Suppressor macrophage treated with lipopolysaccharide for 1 hour (primary cell): ENCODE measurements at places on chromosomes 2 and 18.

- no peak for DNase-seq
These were observed 425 bp upstream of the SALL3 start for GRCh38 chr18:78979056-78979729.

GRCh38 chr2:217941886-217942728, 60.7 kb downstream of the TNS1 start:
- DNase-seq = no peak

DNA sequence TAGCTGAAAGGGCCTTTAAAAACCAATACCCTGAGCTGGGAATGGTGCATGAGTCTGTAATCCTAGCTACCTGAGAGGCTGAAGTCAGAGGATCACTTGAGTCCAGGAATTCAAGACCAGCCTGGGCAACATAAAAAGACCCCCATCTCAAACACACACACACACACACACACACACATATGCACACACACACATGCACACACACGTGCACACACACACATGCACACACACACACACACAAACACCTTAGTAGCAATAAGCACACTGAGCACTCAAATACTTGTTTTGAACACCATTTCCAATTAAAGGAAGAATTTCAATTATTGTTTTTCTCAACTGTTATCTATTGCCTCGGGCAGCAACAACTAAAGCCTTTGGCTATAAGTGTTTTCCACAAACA, 25.6 kb upstream of the UBE2F start:
- no peak for DNase-seq

GRCh38 chr2:200259577-200259957, 46.9 kb upstream of the SPATS2L start:
- no peak for DNase-seq

DNA sequence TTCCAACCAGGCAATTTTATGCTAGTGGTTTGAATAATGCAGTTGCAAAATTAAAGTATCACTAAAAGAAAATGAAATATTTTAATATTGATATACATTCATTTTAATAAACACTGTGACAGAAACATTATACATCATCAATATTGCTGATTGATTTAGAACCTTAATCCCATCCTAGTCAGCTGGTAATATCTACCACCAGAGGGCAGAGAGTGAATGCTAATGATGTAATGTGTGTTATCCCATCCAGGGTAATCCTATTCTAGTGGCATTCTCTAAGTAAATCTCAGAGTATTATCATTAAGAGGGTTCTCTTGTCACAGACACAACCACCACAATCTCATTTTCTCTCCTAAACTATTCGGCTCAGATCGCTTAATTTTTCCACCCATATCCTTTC, 477.4 kb downstream of the CPS1 start:
- no peak for DNase-seq

DNA sequence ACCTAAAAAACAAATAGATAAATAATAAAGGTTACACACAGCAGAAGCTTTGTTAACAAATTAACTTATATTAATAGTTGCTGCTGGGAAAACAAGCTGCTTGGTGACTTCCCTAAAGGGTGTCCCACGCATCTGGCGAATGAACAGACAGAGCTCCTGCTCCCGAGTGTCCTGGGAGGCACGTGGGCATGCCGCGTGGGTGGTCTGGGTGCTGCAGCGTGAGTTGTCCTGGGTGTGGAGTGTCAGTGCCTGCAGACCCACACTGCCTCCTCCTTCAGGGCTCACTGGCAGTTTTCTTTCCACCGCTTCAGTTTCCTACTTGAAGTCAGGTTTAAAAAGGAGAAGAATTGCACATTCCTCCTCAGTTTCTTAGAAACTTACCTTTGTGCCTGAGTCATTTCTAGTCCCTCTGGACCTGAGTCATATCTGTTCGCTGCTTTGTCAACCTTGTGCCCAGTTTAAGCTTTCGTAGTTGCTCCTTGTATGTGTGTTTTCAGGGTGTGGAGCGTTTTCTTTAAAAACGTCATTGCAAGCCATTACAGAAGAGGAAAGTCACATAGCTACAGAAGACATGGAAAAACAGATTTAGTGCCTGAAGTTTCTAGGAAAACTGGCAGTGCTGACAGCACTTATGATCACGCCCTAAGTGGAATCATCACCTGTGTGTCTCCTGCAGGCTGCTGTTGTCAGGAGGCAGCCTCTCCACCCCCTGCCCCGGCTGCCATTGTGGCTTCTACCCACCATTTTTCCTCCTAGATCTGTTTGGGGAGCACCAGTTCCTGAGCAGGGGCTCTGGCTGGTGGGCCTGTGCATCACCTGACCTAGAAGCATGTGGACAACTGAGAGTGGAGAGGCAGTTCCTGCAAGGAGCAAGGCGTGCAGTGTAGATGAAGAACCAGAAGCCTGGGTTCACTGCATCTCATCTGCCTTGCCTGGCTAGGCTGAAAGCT, 24.5 kb downstream of the IMPA2 start:
- no peak for DNase-seq

DNA sequence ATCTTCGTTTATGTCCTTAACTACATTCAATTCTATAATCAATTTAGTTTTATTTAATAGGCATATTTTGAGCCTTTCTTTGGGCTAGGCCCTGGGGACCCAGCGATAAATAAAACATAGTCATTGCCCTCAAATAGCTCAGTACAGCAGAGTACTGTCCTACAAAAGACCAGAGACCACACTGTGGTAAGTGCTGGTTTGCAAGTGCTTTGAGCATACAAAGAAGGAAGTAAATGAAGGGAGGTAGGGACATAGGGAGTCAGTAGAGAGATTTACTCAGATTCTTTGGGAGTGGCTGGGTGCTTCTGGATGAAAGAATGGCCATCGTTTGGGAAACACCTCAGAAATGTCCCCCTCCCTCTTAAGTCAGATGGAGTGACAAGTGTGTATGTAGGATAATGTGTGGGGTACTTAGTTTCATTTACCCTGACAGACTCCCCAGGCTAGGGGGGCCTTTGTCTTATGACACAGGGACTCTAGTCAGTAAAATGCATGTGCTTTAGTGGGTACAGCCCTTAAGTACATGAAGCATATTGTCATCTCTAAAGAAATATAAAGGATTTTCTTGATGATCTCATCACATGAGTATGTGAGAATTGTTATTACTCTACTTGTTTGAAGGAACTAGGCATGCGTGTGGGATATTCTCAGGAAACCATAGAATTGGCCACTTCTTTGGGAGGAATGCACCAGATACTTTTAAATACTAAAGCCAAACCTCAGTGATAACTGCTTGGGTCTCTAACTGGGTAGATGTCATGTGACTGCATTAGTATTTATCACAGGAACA, 35.1 kb downstream of the MAPRE2 start:
- no peak for DNase-seq

DNA sequence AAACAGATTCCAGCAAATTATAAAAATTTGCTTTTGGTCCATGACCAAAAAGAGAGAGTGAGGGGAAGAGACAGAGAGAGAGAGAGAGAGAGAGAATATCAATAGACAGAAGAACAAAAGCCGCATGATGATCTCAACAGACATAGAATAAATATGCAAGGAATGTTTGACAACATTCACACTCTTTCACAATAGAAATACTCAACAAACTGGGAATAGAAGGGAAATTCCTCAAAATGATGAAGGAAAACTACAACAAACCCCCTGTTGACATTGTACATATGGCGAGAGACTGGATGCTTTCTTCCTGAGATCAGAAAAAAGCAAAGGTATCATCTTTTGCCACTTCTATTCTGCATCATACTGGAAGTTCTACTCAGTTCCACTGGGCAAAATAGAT, 309.7 kb downstream of the RAD51AP2 start:
- DNase-seq = no peak

GRCh38 chr2:20609995-20610357, 40.9 kb downstream of the HS1BP3 start:
- DNase-seq = no peak
